Pericardium fibroblast (primary cell): ENCODE measurements at places on chromosomes 2 and 18. TPM values are rescaled to one million over a fixed set of nuclear protein-coding genes. Genes with fewer than 3 reads are reported as not detected.

The UGT1A9 gene
- not detected in 2 replicates for total RNA-seq

The CENPA gene
- total RNA-seq: 0.23 and 0.34 TPM in 2 replicates

The LAMA3 gene
- 3.5 and 7.8 TPM in 2 replicates for total RNA-seq

The PRSS56 gene
- not detected in 2 replicates for total RNA-seq

The MYCN gene
- total RNA-seq: not detected in 2 replicates

The FAHD2B gene
- total RNA-seq: 3.8 and 9.3 TPM in 2 replicates

The UGT1A3 gene
- total RNA-seq: not detected in 2 replicates

The PSMA8 gene
- not detected in 2 replicates for total RNA-seq

The ERBB4 gene
- not detected in 2 replicates for total RNA-seq

The SATB2 gene
- 1.2 and 3.1 TPM in 2 replicates for total RNA-seq

The FAM237A gene
- not detected in 2 replicates for total RNA-seq

The SIX2 gene
- 19.5 and 35.8 TPM in 2 replicates for total RNA-seq

The RFTN2 gene
- total RNA-seq: 9.8 and 23.0 TPM in 2 replicates

The LRATD1 gene
- 0.77 TPM in 1 of 2 replicates, not detected in the other for total RNA-seq

The TEX44 gene
- total RNA-seq: not detected in 2 replicates

The NCOA1 gene
- total RNA-seq: 13.4 and 17.9 TPM in 2 replicates
